ENCODE measurements at places on chromosomes 6 and 20.

DNA sequence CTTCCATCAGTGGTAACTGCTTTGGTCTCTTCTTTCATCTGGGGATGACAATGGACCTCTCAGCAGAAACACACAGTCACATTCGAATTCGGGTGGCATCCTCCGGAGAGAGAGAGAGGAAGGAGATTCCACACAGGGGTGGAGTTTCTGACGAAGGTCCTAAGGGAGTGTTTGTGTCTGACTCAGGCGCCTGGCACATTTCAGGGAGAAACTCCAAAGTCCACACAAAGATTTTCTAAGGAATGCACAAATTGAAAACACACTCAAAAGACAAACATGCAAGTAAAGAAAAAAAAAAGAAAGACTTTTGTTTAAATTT lies 6.1 kb downstream of the EDN1 start:
- DNase-seq = no peak

DNA sequence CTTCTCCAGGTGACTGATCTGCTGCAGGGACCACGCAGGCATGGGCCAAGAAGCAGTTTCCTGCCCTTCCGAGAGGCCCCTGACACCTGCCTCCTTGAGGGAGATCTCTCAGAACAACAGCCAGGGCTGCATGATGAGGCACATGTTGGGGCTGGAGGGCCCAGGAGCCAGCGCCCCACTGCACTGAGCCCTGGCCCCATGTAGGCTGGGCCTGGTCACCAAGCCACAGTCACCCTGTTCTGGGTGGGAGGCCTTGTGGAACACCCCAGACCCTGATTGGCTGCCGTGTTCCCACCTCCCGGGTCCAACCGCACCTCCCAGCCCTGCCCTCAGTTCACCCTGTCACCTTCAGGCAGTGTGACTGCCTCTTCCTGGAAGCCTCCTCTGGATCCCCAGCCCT lies 174.2 kb downstream of the TAF4 start:
- DNase-seq = no peak

DNA sequence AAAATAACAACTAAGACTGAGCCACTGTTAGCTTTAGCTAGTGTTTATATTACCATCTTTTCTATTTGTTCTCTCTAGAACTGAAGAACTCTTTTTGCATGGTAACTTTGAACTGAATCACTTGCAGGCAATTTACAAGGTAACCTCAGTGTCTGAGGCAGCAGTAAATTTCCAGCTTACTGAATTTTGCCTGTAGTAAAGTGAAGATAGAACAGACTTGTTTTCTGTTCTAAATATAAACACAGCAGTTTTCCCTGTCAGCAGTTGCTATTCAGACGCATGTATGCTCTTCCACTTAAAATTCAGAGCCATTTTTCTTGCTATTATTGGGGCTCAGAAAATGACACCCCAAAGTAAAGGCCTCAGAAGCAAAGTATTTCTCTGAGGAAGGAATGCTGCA lies 974.0 kb upstream of the GJE1 start:
- no peak for DNase-seq

DNA sequence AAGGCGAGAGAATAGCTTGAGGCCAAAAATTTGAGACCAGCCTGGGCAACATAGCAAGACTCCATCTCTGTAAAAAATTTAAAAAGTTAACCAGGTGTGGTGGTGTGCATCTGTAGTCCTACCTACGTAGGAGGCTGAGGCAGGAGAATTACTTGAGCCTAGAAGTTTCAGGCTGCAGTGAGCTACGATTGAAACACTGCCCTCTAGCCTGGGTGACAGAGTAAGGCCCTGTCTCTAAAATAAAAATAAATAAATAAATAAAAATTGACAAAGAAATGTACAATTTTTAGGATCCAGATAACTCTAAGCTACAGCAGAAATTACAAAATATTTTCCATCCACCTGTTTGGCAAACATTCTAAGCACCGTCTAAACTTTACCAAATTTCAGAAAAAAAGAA lies 941.0 kb upstream of the ADGRB3 start:
- no peak for DNase-seq

Data from stimulated activated CD4-positive, alpha-beta T cell treated with anti-CD3 and anti-CD28 coated beads, Interleukin-1b, Interleukin-23, amount 100 ng/mL, for 1 hour (primary cell).